ENCODE measurements at places on chromosomes 7 and 10. TPM values are rescaled to one million over a fixed set of nuclear protein-coding genes. Genes with fewer than 3 reads are reported as not detected.

DNA sequence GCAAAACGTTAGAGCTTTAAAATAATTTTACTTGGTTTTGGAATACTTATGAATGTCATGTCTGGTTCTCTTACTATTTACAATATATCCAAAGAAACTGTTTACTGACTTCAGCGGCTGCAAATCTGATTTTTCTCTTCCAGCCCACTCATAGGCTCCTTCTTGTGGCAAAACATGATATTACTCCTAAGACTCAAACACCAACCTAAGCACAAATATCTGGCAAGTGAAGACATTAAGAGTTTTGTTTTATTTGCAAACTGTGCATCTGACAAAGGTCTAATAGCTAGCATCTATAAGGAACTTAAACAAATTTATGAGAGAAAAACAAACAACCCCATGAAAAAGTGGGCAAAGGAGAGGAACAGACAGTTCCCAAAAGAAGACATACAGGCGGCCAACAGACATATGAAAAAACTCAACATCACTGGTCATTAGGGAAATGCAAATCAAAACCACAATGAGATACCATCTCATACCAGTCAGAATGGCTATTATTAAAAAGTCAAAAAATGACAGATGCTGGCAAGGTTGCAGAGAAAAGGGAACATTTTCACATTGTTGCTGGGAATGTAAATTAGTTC is 20.3 kb upstream of the GJC3 start:
- DNase-seq = no peak

CD36 gene
- total RNA-seq = 22.0 TPM

DNA sequence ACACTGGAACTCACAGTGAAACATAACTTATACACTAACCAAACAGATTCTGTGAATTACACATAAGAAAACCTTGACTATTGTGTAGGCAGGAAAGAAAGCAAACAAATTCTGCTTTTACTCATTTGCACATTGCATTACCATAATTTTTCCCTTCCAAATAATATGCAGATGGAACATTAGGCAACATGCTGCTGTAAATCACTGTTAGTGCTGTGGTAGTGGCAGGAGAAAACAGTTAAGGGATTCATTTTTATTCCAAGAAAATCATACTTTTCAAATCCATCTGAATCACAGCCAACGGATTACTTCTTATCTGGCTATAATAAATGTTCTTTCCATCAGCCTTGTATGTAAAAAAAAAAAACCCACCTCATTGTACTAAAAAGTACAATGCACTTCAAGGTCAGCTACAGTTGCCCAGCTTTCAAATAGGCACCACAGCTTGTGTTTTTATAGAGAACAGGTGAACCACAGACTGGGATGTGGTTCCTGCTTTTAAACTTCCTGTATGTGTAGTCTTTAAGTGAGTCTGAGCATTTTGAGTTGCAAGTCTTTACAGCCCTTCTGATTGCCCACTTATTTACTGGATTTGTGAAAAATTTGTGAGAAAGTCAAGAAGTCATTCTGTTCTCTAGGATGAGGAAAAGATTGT is 590.0 kb upstream of the SEMA3D start:
- DNase-seq = no peak

- no peak for DNase-seq
Observed at GRCh38 chr7:134657526-134657925, 10.9 kb downstream of the BPGM start.

DNA sequence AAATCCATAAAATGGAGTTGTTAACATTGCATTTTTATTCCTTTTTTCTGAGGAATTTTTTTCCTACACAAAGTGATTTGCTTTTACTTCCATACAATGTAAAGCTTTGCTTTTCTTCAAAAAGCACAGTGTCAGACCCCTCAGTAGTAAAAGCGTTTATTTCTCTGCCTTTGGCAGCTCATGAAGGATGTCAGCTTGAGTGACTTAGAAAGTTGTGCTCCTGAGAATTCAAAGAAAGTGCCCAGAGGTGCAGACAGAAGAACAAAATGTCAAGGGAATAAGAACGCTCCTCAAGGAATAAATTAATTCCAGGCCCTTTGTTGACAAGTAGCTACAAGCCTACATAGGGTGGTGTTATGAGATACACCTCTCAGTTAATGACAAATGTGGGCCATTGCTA is 369.3 kb upstream of the ADARB2 start:
- DNase-seq = no peak

CALCR gene
- under 0.01 TPM for total RNA-seq

IFIT2 gene
- total RNA-seq = 3.3 TPM

DNA sequence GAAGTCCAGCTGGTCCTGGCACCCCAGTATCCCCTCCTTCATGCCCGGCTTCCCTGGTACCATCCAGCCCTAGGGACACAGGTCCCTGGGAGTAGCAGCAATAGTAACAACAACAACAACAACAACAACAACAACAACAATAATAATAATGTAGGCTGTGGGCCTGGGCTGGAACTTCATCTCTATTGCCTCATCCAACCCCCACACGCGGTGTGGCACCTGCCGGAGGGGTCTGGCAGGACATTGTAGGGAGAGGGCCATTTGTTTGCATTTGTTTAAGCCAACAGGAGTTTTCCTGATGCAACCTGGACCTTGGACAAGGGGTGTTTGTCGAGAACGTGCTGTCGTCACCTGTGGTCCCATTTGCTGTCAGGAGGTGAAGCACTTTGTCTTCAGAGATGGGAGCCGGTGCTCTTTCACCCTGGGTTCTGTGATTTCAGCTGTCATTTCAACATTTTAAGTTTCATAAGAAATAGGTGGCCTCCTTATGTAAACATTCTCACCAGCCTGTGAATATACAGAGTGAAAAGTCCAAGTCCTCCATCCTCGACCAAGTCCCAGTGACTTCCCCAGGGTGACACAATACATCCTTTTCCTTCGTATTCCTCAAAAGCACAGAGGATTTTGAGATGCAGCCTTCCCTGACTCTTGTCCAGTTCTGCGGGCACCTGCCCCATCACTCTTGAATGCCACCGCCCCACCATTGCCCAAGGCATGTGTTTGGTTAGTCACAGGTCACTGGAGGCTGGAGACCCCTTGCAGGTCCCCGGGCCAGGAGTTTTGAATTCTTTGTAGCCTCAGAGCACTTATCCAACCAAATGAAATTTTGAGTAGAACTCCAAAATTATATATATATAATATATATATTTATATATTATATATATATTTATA is 9.2 kb downstream of the LHPP start:
- DNase-seq = no peak

DOCK4 gene
- total RNA-seq = 70.9 TPM

GRCh38 chr10:91694170-91694794 is 61.4 kb upstream of the PPP1R3C start:
- no peak for DNase-seq

DNA sequence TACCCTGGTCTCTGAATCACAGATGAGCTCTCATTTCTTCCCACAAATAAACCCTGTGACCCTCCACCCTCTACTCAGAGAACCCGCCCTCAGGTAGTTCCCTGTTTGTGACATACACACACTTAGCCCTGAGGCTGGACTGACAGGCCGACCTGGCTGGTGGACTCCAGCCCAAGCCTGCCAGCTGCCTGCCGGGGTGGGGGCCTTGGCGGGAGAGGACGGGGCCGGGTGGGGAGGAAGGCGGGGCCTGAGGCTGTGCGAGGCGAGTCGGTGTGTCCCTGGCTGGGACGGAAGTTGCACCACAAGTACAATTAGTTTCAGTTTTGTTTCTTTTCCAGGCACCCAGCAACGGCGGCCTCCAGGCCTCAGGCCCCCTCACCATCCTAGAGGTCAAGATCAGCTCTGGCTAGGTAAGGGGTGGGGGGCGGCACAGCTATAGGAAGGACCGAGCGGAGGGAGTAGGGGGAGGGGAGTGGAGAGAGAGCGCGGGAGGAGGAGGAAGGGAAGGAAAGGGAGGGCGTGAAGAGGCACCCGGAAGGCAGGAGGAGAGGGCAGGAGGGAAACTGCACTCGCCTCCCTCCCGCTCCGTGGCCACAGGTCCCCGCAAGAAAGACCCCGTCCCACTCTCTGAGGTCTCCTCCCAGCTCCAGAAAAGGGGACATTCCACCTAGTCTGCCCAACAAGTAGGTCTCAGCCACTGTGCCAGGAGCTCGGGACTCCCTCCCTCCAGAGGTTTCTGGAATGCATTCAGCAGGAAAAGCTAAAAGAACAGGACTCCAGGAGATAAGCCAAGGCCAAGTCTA is at the start of gene TRIM56:
Gene TRIM56 (plus strand): TSS at position 320 of the 803 bp plus-strand sequence. CDS start 1,832 bp downstream, outside the sequence.
- DNase-seq = peak; percentile 76

DNA sequence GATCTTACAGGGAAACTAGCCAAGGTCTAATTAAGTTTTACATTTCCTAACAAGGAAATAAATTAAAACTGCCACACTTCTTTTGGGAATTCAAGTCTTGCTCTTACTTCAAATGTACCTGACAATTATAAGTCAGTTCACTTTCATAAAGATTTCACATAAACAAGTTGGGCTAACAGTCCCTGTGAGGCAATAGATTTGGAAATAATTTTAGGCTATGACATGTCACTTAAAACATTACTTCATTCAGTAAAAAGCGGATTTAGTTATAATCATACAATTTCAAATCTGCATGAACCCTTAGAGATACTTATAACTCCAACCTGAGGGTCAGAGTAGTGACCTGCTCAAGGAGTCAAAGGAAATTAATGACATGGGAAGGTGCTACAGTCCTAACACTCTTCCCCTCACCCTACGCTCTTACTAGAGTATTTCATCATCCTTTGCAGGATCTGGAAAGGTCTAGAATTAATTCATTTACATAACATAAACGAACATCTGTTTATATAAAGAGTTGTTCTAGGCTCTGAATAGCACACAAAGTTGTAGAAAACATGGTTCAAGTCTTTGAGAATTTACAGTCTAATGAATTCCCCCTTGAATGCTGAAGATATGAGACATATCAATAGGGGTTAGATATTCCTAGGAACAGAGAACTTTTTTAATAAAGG is 32.3 kb upstream of the DNAJB12 start:
- no peak for DNase-seq

- no peak for DNase-seq
Observed at GRCh38 chr7:153354071-153354470, 594.5 kb downstream of the ACTR3B start.

DNA sequence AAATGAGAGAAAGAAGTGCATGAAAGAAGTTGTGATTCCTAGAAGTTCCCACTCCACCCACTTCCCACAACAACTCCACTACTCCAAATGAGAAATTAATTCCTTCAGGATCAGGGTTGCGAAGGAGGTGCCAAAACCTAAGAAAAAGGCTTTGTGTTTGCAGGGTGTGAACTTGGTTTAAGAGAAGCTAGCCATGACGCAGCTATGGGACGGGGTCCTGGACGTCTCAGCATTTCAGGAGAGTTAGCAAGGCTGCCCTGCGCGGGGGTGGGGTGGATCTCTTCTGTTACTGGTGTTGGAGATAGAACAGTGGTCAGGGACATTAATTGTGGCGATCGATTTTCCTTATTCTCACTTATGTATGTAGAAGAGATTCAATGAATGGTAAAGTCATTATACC is 61.2 kb downstream of the CHST3 start:
- no peak for DNase-seq

GRCh38 chr7:66140924-66141323 is 26.3 kb downstream of the CRCP start:
- DNase-seq = no peak

HHEX gene
- 0.82 TPM for total RNA-seq

MRLN gene
- not detected for total RNA-seq

TET1 gene
- 39.9 TPM for total RNA-seq

ECHS1 gene
- 35.5 TPM for total RNA-seq

OR2A5 gene
- not detected for total RNA-seq

DNA sequence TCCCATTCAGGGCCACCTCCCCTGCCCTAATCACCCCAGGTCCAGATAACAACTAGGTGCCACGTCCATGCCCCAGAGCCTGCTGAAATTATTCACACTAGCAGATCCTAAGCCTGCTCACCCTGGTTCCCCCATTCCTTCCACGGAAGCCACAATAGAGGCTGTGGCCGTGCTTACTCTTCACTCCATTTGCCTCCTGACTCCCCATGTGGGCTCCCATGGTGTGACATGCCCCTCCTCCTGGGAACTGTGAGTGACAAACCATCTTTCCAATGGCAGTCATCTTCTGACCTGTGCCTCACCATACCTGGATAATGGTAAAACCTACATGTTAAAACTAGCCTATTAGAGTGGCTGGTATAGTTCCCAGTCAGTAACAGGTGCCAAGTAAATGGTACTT is 216.2 kb upstream of the PRKCQ start:
- no peak for DNase-seq

Data from frontal cortex (tissue), 4 donors.